ENCODE measurements at places on chromosomes 4 and X.

- DNase-seq: no peak
These were observed 92.2 kb upstream of the TRIM2 start for GRCh38 chr4:153112041-153112441.

GRCh38 chr4:72397314-72397713 lies 171.7 kb downstream of the ADAMTS3 start:
- DNase-seq: no peak

GRCh38 chrX:150984169-150984824 lies 1.2 kb downstream of the HMGB3 start:
- no peak for DNase-seq

GRCh38 chrX:1009771-1010170 lies 202.7 kb downstream of the CRLF2 start:
- no peak for DNase-seq

GRCh38 chr4:140305053-140305452 lies 68.4 kb upstream of the SCOC start:
- no peak for DNase-seq

DNA sequence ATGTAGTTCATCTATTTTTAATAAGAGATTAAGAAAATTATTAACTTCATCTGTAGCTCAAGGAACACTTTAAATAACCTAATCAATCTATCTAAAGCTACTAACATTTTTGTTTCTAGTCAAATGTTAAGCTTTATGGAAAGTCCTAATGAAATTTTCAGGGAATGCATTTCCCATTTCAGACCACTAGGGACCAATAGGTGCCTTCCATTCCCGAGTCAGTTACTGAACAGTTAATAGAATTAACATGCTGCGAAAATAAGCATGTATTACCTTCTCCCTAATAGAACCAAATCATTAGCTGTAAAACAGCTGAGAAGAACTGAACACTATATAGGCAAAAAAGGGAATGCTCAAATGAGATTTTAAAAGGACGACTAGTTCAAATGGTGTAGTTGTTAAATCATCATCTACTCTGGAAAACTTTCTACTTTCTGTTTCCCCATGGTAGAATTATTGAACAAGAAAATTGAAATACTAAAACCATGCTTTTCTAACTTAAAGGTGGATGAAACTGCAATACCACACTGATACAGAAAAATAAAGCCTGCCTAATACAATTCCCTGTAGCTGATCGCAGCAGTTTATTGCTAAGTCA lies 22.5 kb downstream of the STX18 start:
- no peak for DNase-seq

GRCh38 chr4:73772363-73772762 lies 32.0 kb downstream of the CXCL8 start:
- DNase-seq: no peak

DNA sequence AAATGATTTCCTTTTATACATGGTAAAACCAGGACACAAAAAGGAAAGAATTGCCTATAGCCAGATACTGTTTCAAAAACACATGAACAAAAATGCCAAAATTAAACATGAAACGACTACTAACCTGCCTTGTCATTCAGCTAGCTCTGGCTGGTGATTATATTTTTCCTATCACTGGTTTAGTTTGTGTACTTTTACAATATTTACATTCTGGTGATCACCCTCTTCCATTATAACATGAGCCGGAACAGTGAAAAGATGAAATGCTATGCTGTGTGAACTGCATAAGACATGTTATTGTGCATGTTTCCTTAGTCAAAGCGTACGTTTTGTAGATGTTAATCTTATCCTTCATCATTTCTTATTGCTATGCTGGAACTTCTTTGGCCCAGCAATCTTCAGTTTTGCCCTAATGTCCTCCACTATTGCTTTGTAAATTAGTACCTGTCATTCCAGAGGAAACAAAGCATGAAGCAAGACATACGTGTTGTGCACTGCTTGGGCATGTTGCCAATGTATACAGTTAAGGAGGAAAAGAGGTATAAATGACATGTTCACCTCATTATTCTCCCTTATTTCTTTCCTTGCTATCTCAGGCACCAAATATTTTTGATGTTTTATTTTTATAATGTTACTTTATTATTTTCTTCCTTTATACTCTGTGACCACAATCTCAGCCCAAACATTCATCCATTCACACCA lies 386.3 kb downstream of the ARHGAP24 start:
- DNase-seq: no peak

DNA sequence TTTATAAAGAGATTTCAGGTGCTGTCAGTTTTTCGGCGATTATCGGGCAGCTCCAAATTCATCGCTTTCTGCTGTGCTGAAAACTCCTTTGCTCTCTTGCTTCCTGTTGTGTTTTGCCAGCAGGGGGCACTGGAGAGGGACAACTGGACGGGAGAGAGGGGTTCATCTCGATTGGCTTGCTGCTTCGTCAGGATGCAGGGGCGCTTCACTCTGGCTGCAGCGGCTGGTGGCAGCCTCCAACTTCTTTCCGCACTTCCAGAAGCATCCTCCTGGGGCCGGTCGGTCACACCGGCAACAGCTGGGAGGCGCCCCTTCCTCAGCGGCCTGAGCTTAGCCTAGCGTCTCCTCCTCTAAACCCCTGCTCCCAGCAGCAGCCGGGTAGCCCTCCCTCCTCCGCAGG lies 29.5 kb downstream of the MSL3 start:
- peak; percentile 51 for DNase-seq

DNA sequence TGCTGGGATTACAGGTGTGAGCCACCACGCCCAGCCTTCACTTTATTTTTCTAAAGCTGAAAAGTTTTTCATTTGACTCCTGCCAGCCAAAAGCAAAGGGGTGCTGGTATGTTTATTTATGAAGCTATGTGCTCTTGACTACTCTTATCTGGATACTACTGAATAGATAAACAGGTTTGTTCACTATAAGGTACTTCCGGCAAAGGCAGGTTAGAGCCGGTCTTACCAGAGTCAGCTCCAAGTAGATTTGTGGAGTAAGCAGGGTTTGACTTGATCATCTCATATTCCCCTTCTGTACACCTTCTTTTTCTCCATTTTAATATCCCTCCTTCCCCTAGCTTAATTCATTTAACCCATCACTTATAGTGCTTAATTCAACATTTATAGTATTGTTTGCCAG lies 175.4 kb upstream of the MBNL3 start:
- no peak for DNase-seq

DNA sequence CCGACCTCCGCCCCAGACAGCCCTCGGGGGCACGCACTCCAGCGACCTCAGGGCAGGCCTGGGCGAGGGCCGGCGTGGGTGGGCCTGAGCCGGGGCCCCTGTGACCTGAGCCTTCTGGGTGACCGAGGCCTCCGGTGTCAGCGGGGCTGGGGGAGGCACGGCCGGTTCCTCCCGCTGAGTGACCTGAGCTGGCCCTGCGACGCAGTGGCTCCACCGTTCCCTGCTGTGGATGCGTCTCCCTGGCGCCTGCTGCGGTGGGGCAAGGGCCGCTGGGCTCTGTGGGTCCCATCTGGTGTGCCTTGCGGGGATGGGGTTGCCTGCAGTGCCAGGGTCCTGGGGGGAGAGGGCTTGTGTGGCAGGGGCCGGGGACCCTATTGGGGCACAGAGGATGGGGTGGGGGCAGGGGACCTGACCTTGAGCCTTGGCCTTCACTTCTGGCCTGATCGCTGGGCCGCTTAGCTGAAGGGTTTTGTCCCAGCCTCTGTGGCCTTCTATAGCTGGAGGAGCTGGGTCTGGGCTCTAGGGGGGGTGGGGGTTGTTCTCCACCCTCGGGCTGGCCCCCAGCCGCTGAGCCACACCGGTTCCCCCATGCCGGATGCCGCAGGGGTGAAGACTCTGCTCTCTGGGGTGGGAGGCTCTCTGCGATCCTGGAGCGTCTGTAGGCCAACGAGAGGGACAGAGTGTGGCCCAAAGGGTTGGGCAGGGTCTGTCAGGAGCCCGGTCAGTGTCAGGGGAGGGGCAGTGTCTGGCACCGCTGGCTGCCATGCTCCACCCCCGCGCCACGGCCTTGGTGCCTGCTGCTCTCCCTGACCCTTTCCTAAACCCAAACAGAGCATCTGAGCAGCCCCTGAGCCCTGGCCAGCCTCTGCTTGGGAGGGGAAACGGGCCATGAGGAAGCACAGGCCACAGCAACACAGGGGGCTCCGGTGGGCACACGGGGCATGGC lies 2.3 kb downstream of the NAT8L start:
- no peak for DNase-seq

DNA sequence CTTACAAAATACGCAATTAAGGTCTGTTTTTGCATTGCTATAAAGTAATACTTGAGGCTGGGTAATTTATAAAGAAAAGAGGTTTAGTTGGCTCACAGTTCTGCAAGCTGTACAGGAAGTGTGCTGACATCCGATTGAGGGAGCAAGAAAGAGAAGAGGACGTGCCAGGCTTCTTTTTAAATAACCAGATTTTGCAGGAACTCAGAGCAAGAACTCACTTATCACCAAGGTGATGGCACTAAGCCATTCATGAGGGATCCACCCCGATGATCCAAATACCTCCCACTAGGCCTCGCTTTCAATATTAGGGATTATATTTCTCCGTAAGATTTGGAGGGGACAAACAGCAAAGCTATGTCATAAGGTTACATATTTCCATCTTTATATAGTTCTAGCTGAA lies 456.7 kb downstream of the GLUD2 start:
- DNase-seq: no peak

- no peak for DNase-seq
These were observed 28.5 kb upstream of the PRRG1 start for GRCh38 chrX:37320541-37321203.

DNA sequence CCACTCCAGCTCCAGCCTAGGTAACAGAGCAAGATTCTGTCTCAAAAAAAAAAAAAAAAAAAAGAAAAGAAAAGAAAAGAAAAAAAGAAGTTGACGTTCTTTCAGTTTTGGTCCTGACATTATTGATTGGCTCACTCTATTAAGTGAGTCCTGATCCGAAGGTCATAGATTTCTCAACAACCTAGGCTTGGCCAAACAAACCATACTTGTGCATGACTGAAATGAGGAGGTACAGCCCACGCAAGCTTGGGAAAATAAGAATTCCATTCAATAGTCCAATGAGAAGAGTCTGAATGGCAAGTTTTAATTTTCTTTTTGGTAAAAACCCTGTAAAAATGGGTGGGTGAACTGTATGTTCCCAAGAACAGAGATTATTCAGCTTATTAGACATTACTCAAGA lies 3.2 kb upstream of the ETNPPL start:
- no peak for DNase-seq

GRCh38 chr4:83858131-83858530 lies 322.2 kb downstream of the GPAT3 start:
- DNase-seq: no peak

GRCh38 chr4:138773321-138773720 lies 242.3 kb upstream of the NOCT start:
- no peak for DNase-seq

DNA sequence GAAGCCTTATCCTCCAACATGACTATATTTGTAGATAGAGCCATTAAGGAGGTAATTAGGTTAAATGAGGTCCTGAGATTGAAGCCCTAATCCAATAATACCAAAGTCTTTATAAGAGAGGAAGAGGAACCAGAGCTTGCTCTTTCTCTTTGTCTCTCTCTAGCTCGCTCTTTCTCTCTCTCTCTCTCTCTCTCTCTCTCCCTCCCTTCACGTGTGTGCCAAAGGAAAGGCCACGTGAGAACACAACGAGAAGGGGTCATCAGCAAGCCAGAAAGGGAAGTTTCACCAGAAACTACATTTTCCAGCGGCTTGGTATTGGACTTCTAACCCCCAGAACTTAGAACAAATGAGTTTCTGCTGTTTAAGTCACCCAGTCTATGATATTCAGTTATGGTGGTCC lies 1540.5 kb downstream of the C4orf33 start:
- no peak for DNase-seq

DNA sequence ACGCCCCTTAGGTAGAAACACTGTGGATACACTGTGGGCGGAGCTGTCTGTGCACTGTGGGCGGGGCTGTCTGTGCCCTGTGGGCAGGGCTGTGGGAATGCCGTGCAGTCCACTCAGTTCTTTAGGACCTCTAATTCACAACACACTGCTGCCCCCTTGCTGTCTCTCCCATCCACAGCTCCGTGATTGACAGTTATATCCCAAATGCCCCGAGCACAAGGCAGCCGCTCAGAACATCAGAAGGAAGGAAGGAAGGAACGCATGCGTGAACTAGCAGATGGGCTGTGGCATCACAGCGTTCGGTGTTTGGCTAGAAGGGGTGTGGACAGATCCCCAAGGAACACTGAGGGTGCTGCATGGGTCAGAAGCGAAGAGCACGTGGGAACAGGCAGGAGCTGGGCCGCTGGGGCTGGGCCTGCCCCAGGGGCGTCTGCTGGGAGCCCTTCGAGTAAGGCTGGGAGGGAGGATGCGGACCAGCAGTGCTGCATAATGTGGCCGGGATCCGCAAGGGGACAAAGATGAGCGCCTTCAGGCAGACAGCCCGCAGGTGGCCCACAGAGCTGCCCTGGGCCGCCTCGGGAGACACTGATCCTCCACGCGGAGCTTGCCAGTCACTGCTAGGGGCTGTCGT lies 29.8 kb downstream of the ACOX3 start:
- DNase-seq: no peak

GRCh38 chrX:15988661-15989603 lies 134.3 kb upstream of the AP1S2 start:
- no peak for DNase-seq

DNA sequence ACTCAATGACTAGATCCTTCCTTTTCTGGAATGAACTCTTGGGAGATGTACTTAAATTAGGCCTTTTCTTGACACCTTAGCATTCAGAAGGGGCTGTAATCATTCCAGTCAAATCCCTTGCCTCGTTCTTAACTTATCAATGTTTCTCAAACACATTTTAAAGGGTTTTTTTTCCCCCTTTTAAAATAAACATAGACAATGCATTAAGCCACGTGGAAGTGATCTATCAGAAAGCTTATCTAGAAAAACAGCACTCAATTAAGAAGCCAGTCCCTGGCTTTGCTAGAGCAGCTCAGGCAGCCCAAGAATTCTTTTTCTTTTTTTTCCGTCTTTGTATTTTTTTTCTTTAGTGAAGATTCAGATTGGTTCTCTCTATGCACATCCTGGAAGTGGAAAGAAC lies 118.2 kb downstream of the PCDH7 start:
- DNase-seq: no peak

GRCh38 chrX:13702111-13702789 lies 13.3 kb downstream of the RAB9A start:
- DNase-seq: no peak

- DNase-seq: no peak
These were observed 131.9 kb upstream of the MSX1 start for GRCh38 chr4:4727536-4727935.

GRCh38 chr4:145511913-145512522 lies 30.4 kb downstream of the SMAD1 start:
- DNase-seq: no peak

DNA sequence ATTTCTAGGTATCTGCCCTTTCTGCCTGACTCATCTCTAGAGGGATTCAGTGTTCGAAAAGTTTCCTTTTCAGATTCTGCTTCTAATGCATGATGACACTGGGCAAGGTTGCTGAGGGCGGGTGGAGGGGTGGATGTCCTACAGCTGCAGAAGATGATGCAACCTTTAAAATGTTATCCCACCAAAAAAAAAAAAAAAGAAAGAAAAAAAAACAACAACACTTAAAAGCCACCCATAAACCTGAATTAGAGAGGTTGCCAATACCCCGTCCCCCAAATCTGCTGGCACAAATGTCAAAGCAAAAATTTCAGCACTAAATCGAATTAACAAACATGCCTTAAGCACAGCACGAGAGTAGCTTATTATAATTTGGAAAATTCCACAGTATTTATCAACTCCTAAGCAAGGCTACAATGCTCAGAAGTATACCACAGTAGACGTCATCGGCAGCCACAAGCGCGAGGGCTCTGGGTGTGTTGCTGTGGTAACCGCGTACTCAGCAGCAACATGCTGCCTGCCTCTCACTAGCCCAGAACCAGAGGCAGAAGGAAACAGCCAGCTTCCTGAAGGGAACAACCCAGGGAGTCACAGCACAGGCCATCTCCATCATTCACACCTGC lies 167.5 kb upstream of the MAP3K15 start:
- peak; percentile 76 for DNase-seq

- no peak for DNase-seq
These were observed 33.9 kb upstream of the BMP2K start for GRCh38 chr4:78742300-78742699.
